ENCODE measurements at places on chromosomes 4 and X.

- no peak for DNase-seq
These were observed 61.8 kb downstream of the FHDC1 start for GRCh38 chr4:152997771-152998487.

- DNase-seq = no peak
These were observed 9.3 kb downstream of the PDZD4 start for GRCh38 chrX:153821066-153821465.

- DNase-seq = no peak
These were observed 50.2 kb upstream of the PGRMC2 start for GRCh38 chr4:128337863-128338262.

DNA sequence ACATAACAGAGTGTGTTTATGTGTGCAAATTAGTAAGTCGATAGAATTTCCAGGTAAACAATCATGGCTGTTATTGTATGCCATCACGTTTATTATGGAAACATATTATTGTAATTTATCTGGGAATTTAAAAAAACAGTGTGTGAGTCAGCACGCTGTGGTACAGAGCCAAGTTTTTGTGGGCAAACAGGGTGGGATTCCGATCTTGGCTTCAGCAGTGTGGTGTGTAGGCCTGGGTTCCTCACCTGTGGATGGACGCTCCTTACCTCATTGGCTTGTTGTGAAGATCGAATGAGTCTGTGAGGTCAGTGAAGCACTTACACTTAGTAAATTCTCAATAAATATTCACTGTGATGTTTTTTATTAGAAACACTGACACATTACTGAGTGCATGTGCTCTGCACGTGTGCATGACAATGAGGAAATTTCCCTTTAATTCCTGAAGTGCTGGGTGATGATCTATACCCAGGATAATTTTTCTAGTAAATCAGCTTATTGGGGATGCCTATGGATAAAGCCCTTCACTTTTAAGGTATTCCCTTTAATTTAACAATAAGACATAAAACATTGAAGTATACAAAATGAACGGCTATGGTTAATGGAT is 36.4 kb downstream of the SLIT2 start:
- no peak for DNase-seq

DNA sequence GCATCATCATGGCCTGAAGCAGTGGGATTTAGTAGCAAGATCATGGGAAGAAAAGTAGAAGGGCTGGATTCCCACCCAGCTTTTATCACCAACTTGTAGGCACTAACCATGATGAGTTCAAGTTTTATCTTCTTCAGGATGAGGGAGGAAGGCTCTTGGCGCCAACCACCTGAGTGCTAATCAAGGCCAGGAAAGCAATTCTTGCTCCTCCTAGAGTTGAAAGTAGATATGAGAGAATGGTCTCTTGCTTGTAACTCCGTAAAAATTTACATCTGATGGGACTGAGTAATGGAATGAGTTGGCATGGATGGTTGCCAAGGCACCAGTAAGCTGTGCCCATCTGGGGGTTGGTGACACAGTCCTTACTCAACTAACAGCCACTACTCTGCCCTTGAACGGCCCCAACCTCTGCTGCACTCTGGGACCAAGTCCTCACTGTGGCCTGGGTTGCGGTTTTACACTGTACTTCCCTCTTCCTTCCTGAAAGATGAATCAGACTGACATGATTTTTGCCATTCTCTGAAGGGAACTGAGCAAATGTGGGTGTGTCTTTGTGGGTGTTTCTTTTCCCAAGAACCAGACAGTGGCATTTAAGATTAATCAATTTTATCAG is 39.4 kb upstream of the NDP start:
- DNase-seq = peak; percentile 68

DNA sequence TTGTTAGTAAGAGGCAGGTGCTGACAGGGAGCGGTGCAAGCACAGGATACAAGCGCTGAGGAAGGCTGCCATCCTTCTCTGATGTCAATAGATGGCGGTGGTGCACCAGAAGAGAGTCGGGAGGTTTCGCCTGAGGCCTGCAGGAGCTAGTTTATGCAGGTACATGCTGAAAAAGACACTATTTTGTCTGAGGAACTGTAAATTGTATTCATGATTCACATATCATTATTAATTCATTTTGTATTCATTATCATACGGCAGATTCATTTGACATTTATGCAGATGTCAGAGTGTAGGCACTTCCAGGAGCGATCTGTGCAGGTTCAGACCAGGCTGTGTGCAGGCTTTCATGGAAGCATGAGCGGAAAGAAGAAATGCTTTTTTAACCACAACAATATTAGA is 824.0 kb downstream of the STIM2 start:
- peak; percentile 54 for DNase-seq

- no peak for DNase-seq
These were observed 52.3 kb upstream of the SMIM31 start for GRCh38 chr4:164701665-164702064.

- no peak for DNase-seq
These were observed 572.1 kb downstream of the C4orf33 start for GRCh38 chr4:129668092-129668491.

GRCh38 chr4:17468619-17469221 is 43.2 kb downstream of the QDPR start:
- peak; percentile 12 for DNase-seq

DNA sequence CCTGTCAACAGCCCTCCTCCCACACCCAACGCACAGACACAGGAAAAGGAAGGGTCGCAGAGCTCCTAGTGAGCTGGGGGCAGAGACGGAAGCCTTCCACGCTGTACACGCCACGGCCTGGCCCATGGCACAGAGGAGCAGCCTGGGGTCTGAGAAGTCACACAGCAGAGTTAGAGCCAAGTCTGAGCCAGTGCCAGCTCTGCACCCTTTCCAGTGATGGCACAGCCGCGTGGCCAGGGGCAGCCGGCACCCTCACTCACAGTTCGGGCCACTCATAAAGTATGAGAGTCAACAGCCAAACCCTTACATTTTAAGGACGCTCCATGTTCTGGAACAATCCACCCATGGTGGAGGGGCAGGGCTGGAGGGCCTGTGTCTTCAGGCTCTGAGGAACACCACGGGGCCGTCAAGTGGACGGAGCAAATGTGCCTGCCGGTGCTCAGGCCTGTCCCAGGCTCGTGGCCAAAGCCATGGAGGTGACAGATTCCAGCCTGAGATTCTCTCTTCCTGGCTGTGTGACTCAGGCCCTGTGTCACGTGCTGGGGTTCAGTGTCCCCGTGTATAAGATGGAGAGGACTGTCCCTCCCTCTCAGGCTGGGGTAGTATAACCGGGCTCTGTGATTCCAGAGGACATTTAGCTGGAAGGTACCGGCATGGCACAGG is 91.2 kb downstream of the ABLIM2 start:
- no peak for DNase-seq

DNA sequence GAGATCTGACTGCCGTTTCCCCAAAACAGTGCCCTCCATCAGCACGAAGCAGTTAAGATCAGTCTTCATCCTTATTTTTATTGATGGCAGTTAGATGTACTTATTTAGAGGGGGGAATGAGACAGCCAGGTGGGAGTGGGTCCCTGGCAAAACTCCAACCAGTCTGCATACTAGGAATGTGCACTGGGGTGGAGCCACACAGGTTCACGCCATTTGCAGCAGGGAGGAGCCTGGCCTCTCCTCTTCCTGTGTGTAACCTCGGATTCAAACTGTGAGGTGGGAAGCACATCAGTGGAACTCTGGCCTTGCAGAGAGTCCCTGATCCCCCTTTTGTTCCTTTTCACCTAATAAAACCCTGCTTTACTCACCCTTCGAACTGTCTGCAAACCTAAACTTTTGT is 987.7 kb upstream of the GRIA3 start:
- no peak for DNase-seq

- peak; percentile 49 for DNase-seq
These were observed 245.2 kb upstream of the DIPK2B start for GRCh38 chrX:45445745-45446412.

GRCh38 chr4:34731070-34731469 is 1513.2 kb downstream of the ARAP2 start:
- no peak for DNase-seq

DNA sequence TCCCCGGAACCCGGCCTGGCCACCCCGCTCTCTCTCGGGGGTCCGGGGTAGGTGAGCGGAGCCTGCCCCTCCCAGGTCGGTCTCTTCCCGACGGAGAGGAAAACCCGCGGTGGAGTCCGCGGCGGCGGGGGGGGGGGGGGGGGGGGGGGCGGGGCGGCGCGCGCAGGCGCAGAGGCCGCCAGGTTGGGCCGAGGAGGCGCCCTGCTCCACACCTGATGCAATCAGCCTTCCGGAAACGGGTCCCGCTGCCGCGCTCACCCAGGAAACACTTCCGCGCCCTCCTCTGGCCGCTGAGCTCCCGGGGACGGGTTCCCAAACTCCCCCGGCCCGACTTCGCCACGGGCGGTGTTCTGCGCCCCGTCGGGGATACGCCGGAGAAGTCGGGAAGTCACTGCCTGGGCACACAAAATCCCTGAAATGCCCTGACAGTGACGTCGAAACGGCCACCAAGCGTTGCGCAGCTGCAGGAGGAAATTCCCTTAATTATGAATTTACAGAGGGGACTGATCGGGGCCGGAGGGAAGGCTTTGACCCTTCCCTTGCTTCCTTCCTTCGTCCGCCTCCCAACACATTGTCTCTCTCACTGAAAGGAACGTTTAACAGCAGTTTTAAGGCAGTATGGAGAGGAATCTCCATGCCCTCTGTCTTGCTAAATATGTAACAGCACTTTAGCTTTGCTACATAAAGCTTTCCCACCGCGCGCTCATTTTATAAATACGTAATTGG is 2.1 kb upstream of the APBB2 start:
- peak; percentile 78 for DNase-seq

DNA sequence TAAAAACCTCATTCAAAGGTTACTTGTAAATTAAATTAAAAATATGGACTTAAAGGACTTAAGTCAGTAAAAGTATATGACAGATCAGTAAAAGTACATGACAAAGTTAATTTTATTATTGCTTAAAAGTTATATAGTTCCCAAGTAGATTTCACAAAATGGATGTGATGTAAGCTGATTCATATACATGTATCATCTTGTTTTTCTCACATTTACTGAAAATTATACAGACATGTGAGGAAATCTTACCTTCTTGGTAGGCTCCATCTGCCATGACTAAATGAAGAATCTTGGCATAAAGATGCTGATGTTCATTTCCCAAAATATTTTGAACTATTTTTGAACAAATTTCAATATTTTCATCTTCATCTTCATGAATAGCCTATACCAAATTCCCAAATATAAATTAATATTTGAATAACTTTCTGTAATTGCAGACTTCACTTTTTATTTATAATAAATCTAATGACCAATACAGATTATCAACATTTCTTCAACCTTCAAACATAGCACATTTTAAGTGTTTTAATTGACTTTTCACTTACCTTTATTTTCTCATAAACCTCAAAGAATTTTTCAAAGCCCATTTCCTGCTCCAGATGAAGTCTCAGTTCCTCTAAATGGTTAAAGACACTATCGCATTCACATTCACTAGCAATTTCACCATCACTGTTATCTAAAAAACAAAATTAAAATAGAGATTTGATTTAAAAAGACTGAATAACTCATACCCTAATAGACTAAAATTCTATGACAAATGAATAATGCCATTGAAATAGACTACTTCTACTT is 129.4 kb upstream of the SH3RF1 start:
- no peak for DNase-seq

DNA sequence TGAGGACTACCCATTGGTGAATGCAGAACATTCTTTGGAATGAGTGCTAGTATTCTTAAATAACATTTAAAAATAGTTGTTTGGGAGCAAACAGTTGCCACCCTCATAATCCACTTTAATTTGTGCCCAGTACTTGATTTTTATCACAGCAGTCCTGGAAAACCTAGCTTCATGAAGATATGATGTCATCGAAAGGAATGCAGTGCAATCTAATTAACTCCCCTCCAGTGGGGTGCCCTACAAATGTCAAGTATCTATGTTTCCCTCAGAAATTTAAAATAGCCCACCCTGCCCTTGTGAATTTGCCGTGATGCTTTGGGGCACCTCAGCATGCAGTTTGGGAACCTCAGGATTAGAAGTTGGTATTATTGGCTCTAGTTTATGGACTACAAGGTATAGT is 5.4 kb downstream of the RAB9A start:
- DNase-seq = no peak

DNA sequence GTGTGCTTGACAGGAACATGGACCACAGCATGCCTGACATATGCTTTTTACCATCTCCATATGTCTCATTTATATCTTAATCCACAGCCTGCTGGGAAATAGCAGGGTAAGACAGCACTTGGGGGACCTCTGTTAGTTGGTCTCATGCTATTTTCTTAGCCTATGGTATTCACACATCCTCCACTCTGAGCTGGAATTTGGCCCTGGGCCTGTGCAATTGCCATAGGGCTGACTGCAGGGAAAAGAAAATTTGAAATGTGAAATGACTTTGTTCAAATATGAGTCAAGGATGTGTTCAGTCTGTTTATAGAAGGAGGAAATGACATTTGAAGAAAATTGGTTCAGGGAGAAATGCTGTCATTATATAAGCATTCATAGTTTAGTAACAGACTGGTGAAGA is 9.6 kb upstream of the MAP7D3 start:
- no peak for DNase-seq

DNA sequence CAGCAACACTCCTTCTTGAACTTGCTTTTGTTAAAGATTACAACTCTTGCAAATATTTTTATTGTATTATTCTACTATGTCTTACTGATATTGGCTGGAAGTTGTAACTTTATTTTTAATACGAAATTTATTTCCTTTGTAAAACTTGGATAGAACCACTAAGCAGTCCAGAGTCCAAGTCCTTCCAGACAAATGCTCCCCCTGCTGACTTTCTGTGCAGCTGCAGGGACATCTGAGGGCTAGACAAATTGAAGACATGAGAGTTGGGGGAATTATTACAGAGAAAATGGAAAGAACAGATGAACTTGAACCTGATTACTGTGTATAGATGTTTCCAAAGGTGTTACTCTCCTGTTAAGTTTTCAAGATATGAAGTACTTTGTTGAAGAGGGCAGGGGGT is 238.8 kb downstream of the GRIA3 start:
- DNase-seq = no peak

DNA sequence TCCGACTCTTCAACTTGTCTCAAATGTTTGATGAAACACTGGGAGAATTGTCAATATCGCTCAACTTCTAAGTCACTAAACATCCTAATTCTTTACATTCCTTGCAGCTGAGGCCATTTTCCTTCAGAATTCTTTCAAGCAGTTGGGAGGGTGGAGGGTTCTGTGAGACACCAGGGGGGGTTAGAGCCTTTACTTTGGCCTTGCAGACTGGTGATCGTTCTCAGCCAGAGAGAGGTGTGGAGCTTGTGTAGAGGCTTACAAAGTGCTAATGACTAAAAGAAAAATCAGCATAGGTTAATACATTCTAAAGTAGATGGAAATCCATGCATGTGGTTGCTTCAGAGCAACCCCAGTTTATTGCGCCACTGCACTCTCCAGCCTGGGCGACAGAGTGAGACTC is 21.3 kb upstream of the SOX3 start:
- DNase-seq = no peak

- no peak for DNase-seq
These were observed 8.2 kb downstream of the KLHL15 start for GRCh38 chrX:24018809-24019208.

- no peak for DNase-seq
These were observed 577.8 kb downstream of the SH3BGRL start for GRCh38 chrX:81779701-81780100.
